Thymus (tissue), 14 donors: ENCODE measurements at places on chromosomes 7 and 10. TPM values are rescaled to one million over a fixed set of nuclear protein-coding genes. Genes with fewer than 3 reads are reported as not detected.

KCP gene
- total RNA-seq, result 0.09 TPM

DNA sequence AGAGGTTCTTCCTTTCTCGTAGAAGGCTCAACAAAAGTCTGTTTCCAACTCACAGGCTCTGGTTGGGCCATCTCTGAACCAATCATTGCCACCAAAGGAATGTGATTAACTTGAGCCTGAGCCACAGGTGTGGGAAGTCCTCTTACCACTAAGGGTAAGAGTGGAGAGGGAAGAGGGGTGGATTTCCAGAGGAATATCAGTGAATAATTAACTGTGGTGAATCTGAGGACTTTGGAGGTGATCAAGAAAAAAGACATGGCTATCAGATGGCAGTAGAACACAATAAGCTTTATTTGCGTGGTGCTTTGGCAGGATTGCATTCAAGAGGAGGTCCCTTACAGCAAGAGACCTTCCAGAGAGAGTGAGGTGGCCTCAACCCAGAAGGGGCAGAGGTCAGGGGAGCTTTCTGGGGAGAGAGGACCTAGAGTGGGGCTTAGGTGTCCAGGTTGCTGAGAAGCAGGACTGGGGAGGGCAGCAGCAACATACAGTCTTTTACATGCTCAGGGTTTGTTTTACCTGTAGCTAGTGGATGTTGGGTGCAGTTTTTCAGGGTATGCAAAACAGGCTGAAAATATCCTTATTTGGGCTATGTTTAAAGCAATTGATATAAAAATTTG lies 61.4 kb downstream of the BBS9 start:
- no peaks in the 10 kb centered on the region for H3K27me3 ChIP-seq
- no peak overlapping the region for H3K27ac ChIP-seq
- no peak overlapping the region for H3K4me3 ChIP-seq
- DNase-seq, result no peak

DNA sequence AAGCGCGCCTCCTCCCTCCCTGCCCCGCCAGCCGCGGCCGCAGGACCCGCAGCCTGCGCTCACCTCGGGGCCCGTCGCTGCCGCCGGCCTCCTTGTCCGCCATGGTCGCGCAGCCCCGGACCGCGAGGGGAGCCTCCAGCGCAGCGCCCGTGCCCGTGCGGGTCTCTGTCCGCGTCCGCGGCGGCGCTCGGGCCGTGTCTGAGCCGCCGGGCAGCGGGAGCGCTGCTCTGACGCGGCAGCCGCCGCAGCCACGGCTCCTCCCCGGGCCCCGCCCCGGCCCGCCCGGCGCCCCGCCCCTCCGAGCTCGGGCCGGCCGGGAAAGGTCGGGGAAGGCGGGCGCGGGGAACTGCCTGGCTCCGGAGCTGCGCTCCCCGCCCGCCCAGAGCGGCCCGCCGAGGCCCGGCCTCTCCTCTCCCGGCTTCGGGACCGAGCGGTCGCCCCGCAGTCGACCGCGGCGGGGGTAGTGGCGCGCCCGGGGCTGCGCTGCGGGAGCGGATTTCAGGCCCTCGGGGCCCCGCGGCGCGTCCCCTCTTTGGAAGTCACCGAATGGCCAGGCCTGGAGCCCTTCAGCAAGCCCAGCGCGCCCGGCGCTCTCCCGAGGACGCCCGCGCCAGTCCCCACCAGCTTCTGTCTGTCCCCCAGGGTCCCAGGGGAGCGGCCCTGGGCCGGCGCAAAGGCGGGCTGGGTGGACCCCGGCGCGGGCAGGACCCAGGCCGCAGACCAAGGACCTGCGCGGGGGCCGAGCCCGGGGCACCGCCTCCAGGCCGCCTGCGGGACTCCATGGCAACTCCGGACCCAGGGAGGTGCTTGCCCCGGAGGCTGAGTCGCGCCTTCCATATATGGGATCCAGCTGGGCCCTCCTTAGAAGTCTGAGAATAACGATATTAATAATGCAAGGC lies at the start of gene HSPA12A:
TSS of gene HSPA12A (minus strand) at position 200 of the 899 bp plus-strand sequence. CDS start at position 103, 97 bp downstream.
- no peaks in the 10 kb centered on the region for H3K36me3 ChIP-seq
- peak; percentile 34 for DNase-seq
- no peak within 1 kb of the TSS for H3K27ac ChIP-seq

GRCh38 chr10:101558671-101559595 lies 29.1 kb downstream of the POLL start:
- no peak for DNase-seq
- H3K36me3 ChIP-seq, result no peaks in the 10 kb centered on the region
- no peaks in the 10 kb centered on the region for H3K4me1 ChIP-seq
- H3K4me3 ChIP-seq, result no peak overlapping the region
- no peak overlapping the region for H3K27ac ChIP-seq
- peaks cover 13% of the 10 kb centered on the region for H3K27me3 ChIP-seq

SERPINE1 gene
- total RNA-seq, result 2.1 TPM

DNA sequence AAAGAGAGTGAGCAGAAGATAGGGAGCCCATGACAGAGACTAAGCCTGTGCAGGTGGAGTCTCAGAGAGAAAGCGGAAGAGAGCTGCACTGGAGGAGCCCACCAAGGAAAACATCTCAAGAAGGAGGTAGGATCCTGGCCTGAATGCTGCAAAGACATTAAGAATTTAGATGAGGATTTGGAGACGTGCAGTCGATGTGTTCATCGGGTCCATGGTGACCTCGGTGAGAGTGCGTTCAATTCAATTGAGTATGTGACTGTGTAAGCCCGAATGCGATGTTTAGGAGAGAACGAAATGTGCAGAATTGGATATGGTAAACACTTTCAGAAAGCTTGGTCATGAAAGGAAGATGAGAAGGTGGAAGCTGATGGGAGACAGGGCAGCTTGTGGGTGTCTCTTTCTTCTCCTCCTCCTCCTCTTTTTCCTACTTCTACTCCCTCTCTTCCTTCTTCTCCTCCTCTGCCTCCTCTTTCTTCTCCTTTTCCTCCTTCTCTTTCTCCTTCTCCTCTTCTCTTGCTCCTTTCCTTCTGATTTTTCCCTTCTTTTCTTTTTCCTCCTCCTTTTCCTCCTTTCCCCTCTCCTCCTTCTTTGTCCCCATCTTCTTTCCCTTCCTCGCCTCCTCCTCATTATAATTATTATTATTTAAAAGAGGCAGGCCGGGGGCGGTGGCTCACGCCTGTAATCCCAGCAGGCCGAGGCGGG lies 276.0 kb downstream of the RPS24 start:
- no peaks in the 10 kb centered on the region for H3K27me3 ChIP-seq
- no peak overlapping the region for H3K4me3 ChIP-seq
- no peak overlapping the region for H3K27ac ChIP-seq
- no peaks in the 10 kb centered on the region for H3K36me3 ChIP-seq
- no peak for DNase-seq
- no peaks in the 10 kb centered on the region for H3K4me1 ChIP-seq

SNX8 gene
- total RNA-seq, result 10.4 TPM

DNA sequence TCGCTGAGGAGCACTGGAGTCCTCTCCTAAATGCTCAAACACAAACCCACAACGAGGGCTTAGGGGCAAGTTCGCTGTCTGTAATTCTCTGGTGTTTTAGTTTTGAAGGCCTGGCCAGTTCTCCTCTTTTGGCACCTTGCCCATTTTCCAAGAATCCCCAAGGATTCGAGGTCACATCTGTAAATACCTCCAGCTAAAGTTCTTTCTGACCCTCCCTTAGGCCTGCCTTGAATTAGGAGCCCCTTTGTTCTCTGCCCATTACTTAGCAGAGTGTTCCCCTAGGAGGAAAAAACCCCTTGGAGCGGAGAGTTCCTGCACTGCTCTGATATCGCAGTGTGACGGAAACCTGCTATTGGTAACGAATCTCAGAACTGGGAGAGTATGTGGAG lies 743 bp upstream of the PYROXD2 start:
- DNase-seq, result no peak
- H3K4me3 ChIP-seq, result no peak overlapping the region
- no peak overlapping the region for H3K27ac ChIP-seq
